ENCODE measurements at places on chromosomes 1 and 21. TPM values are rescaled to one million over a fixed set of nuclear protein-coding genes. Genes with fewer than 3 reads are reported as not detected.

The EPHA10 gene
- under 0.01 TPM for total RNA-seq

The OPTC gene
- total RNA-seq, result not detected

- H3K36me3 ChIP-seq, result no peaks in the 10 kb centered on the region
- DNase-seq, result no peak
- H3K27ac ChIP-seq, result no peak overlapping the region
- H3K4me3 ChIP-seq, result no peak overlapping the region
- no peaks in the 10 kb centered on the region for H3K4me1 ChIP-seq
- no peaks in the 10 kb centered on the region for H3K27me3 ChIP-seq
Observed at GRCh38 chr1:157239936-157240335, 101.7 kb upstream of the ETV3 start.

DNA sequence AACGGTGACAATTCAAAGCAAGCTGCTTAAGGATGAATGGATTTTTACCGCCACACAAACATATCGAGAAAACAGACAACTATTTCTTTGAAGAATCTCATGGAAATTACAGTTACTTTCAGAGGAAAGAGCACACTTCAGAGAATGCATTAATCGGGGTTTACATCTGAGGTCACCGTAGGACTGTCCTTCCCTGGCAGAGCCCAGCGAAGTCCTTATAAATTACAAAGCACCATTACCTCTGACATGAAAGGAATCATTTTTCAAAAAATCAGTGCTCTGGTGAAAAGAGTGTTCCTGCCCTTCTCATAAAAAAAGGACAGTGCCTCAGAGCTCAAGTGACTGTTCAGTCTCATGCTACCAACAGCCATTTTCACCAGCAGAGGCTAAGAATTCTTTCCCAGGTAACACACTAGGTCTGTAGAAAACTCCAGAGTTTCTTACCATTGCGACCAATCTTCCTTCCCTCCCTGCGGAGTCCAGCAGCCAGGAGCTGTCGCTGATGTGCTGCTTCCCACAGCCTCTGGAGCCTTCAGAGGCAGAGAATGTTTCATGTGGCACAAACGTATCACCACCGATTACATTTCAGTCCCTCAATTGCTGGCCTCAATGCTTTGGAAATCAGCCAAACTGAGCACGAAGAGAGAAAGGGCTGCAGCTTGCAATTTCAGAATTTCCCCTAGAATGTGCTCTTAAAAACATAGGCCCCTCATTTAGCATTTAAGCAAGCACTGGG is 75.4 kb downstream of the PLD5 start:
- no peak overlapping the region for H3K27ac ChIP-seq
- no peaks in the 10 kb centered on the region for H3K27me3 ChIP-seq
- no peaks in the 10 kb centered on the region for H3K4me1 ChIP-seq
- H3K36me3 ChIP-seq, result no peaks in the 10 kb centered on the region
- DNase-seq, result no peak

DNA sequence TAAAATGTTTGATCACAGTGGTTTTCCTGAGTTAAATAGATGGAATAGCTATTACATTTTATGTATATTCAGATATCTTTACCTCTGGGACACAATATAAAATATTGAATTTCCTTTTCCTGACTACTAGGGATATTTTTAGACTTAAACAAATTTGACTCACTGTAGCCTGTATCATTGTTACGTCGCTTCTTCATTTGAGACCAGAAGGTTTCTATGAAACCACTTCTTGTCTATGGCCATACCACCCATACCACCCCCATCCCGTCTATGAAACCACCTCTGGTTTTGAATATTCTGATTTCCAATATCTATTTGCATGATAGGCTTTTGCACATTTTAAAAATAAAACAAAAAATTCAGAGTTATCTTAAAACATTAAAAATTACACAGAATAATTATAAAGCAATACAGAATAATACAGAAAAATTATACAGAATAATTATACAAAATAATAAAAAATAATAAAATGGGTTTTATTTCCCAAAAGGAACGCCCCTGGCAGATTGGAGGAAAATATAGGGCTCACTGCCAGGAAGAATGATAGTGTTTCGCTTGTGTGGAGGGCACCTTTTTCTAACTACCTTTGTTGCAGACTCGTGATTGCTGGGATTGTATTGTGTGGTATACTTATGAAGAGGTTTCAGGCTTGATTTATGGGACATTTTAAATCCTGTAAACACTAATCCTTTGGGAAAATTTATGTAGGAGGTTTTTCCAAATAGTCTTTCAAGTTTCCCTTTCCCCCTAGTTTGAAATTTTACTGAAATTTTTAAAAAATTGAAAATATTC is 4.7 kb downstream of the SPEN start:
- H3K27ac ChIP-seq, result no peak overlapping the region
- no peak overlapping the region for H3K4me3 ChIP-seq
- H3K36me3 ChIP-seq, result no peaks in the 10 kb centered on the region
- peaks cover 2% of the 10 kb centered on the region for H3K4me1 ChIP-seq

DNA sequence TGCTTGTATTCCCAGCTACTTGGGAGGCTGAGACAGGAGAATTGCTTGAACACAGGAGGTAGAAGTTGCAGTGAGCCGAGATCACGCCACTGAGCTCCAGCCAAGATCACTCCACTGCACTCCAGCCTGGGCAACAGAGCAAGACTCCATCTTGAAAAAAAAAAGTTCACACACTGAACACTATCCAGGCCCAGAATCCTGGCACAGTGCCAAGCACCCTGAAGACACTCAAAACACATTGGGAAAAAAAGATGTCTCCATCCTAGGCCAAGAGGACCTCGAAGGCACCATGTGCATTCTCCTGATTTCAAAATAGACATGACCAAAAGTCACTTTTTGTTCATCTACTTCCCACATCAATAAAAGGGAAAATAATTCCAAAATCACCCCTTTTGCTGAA is 38.7 kb downstream of the SLC9A1 start:
- DNase-seq, result no peak
- H3K27ac ChIP-seq, result no peak overlapping the region
- no peak overlapping the region for H3K4me3 ChIP-seq

GRCh38 chr1:92409946-92410549 is 76.7 kb downstream of the GFI1 start:
- no peak for DNase-seq
- no peaks in the 10 kb centered on the region for H3K36me3 ChIP-seq
- no peaks in the 10 kb centered on the region for H3K27me3 ChIP-seq
- no peak overlapping the region for H3K27ac ChIP-seq

- H3K4me3 ChIP-seq, result no peak overlapping the region
- H3K4me1 ChIP-seq, result peaks cover 3% of the 10 kb centered on the region
- DNase-seq, result peak; percentile 91
- H3K27ac ChIP-seq, result peak overlapping the region; percentile 51
- no peaks in the 10 kb centered on the region for H3K36me3 ChIP-seq
Observed at GRCh38 chr1:28971980-28972771, 57.8 kb downstream of the EPB41 start.

DNA sequence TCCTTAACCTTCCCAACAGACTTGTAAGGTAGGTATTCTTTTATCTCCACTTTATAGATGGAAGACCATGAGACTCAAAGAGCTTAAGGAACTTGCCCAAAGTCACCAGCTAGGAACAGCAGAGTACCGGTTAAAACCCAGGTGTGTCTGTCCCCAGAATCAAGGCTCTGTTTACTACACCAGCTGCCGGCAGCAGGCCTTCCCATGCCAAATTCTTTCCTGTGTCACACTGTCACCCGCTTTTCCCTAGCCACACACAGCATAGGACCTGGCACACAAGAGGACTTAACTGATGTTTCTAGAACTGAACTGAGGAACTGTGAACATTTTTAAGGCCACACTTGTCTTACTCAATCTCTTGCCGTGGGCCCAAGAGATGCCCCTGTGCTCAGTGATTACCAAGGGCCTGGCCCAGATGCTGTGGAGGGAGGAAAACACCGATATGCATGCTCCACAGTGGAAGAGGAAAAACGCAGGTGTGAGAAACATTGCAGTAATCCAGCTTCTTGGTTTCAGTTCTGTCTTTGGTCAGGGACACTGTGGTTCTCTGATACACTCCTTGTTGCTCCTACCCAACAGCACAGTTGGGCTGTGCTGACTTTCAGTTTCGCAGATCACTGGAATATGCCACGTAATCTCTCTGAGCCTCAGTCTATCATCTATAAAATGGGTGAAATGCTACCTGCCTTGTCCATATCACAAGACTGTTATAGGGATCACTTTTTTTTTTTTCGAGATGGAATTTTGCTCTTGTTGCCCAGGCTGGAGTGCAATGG is 13.9 kb upstream of the LY9 start:
- no peaks in the 10 kb centered on the region for H3K36me3 ChIP-seq
- DNase-seq, result no peak
- no peaks in the 10 kb centered on the region for H3K4me1 ChIP-seq
- no peaks in the 10 kb centered on the region for H3K27me3 ChIP-seq
- H3K27ac ChIP-seq, result no peak overlapping the region
